ENCODE measurements at places on chromosomes 6 and 20.

DNA sequence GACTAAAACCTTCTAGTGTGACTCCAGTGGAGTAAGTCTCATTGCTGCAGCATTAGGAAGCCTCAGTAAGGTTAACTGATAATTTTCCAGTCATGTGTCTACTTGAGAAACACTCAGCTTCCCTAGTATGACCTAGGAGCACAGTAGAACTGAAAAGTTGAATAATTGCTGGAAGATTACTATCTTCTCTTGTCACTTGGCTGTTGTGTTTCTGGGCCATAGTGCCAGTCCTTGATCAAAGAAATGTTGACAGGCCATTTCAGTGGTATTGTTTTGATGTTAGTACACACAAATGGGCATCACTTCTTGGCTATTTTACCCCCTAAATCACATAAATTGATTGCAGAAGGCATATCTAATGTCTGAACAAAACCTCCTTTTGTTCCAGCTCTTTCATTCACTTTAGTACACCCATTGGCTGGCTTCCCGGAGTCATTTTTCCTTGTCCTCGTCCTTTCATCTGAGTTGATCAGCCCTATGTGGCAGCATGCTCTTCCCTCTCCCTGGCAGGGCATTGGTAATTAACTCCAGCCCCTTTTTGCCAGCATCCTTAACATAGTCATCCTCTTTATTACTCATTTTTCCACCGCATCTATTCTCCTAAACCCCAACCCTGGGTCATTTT, 6.0 kb downstream of the ENPP3 start:
- no peak for DNase-seq

DNA sequence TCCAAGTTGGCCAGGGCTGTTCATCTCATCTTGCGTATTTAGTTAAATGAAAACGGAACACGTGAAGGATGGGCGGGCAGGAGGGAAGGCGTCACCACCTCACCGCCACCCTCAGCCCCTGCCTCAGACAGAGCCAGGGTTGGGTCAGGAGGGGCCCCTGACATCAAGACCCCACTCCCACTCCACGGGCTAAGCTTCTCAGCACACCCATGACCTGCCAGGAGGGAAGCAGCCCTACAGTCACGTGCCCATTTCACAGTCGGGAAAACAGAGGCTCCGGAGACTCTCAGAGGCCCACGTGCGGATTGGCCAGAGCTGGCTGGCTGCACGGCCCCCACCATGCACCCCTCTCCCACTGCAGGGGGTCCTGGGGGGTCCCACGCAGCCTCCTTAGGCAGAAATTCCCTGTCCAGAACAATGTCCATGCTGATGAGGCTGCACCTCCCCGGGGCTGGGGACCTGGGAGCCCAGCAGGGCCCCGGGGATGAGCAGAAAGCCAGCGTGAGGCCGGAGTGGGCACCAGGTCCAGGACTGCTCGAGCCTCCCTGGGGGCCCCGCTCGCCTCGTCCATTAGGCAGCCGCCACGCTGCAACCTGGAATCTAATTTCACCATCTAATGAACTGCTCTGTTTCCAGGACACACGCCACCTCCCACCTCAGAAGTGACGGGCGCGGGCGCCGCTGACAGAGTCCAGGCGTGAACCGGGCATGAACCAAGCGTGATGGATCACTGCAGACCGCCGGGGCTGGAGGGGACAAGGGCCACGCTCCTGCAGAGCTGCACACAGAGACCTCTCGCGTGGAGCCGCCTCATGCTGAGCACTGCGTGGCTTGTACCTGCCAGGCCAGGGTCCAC, 15.8 kb downstream of the KCNQ2 start:
- DNase-seq, result no peak

- DNase-seq, result no peak
Observed at GRCh38 chr6:156910938-156911337, 133.8 kb downstream of the ARID1B start.

GRCh38 chr6:152112491-152113261, 305.2 kb downstream of the ESR1 start:
- DNase-seq, result no peak

- no peak for DNase-seq
Observed at GRCh38 chr6:75130784-75131183, 75.1 kb downstream of the COL12A1 start.
